Activated CD8-positive, alpha-beta T cell treated with anti-CD3 and anti-CD28 coated beads, Interleukin-2, amount 10 ng/mL, durations not matched to agents 7 days and 5 days (primary cell): ENCODE measurements at places on chromosomes 13 and 19. TPM values are rescaled to one million over a fixed set of nuclear protein-coding genes. Genes with fewer than 3 reads are reported as not detected.

- no peaks in the 10 kb centered on the region for H3K36me3 ChIP-seq
- H3K4me3 ChIP-seq = no peak overlapping the region
- peaks cover 15% of the 10 kb centered on the region for H3K27me3 ChIP-seq
- no peak for DNase-seq
- no peaks in the 10 kb centered on the region for H3K4me1 ChIP-seq
- H3K27ac ChIP-seq = no peak overlapping the region
Measured at GRCh38 chr13:95833719-95834118, 156.8 kb downstream of the DNAJC3 start.

DNA sequence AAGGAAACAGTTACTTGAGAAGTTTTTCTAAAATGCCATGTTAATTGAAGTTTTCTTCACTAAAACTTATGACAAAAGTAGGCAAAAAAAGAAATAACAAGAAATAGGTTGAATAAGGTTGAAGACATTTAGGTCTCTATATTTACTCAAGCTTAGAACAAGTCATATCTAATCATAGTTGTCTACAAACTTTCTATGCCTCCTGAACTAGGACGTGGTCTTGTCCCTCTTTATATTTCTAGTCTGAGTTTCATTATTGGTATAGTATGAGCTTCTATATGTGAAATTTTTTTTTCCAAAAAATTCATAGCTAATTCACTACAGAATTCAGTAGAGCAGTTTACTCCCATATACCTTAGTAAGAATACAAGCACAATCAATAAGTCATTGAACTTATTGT, 836.4 kb downstream of the SLITRK6 start:
- H3K27ac ChIP-seq = no peak overlapping the region
- H3K4me1 ChIP-seq = no peaks in the 10 kb centered on the region
- H3K36me3 ChIP-seq = no peaks in the 10 kb centered on the region

- no peak for DNase-seq
- H3K27ac ChIP-seq = no peak overlapping the region
- no peak overlapping the region for H3K4me3 ChIP-seq
- H3K36me3 ChIP-seq = no peaks in the 10 kb centered on the region
Measured at GRCh38 chr13:44224450-44225149, 149.0 kb upstream of the SERP2 start.

GRCh38 chr19:48799358-48800300, 11.2 kb downstream of the BCAT2 start:
- H3K4me3 ChIP-seq = no peak overlapping the region
- H3K27ac ChIP-seq = no peak overlapping the region
- no peaks in the 10 kb centered on the region for H3K27me3 ChIP-seq
- no peak for DNase-seq
- peaks cover 6% of the 10 kb centered on the region for H3K4me1 ChIP-seq

DNA sequence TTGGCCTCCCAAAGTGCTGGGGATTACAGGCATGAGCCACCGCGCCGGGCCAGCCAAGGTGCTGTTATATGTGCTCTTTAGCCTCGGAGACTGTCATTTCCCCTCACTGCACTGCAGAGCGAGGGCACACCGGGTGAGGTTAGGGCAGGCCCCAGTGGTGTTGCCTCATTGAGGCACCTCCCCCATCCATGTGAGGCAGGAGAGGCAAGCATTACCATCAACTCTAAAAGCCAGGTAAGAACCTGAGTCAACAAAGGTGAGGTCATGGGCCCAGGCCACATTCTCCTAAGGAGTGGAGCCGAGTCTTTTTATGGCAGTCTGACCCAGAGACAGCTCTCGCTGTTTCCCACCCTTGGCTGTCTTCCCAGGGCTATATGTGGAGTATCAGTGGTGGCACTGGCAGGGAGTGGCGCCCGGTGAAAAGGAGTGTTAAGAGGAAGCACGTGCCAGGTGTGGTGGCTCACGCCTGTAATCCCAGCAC, 10.9 kb downstream of the B3GNT8 start:
- no peaks in the 10 kb centered on the region for H3K27me3 ChIP-seq
- no peaks in the 10 kb centered on the region for H3K4me1 ChIP-seq
- no peak overlapping the region for H3K4me3 ChIP-seq
- peaks cover 35% of the 10 kb centered on the region for H3K36me3 ChIP-seq
- no peak overlapping the region for H3K27ac ChIP-seq

GRCh38 chr19:30676990-30677679, 305.0 kb downstream of the ZNF536 start:
- no peaks in the 10 kb centered on the region for H3K27me3 ChIP-seq
- H3K27ac ChIP-seq = no peak overlapping the region
- H3K4me3 ChIP-seq = no peak overlapping the region
- no peak for DNase-seq

DNA sequence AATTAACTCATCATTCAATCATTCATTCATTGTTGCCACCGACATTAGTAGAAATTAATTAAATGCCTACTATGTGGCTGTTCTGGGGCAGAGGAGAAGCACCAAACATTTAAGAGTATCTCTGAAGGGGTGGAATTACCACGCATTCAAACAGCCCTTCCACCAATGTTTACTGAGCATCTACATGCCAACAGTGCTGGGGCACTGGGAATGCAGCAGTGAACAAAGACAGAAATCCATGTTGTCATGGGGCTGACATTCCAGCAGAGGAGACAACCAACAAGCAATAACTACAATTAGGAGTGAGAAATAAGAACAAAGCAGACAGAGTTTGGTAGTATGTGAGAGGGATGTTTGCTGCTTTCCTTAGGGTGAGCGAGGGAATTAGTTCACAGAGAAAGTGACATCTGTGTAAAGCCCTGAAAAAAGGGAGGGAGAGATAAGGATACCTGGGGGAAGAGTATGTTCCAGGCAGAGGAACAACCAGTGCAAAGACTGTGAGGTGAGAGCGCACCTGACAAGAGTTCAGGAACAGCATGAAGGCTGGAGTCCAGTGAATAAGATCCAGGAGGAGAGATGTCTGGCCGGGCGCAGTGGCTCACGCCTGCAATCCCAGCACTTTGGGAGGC, 1.3 kb upstream of the PAK4 start:
- H3K36me3 ChIP-seq = peaks cover 2% of the 10 kb centered on the region
- H3K4me3 ChIP-seq = peak overlapping the region; percentile 29
- no peak for DNase-seq
- H3K27me3 ChIP-seq = peaks cover 2% of the 10 kb centered on the region
- no peak overlapping the region for H3K27ac ChIP-seq
- H3K4me1 ChIP-seq = peaks cover 34% of the 10 kb centered on the region

GRCh38 chr13:61777899-61778298, 362.2 kb upstream of the PCDH20 start:
- no peak overlapping the region for H3K4me3 ChIP-seq
- no peaks in the 10 kb centered on the region for H3K4me1 ChIP-seq
- DNase-seq = no peak
- H3K27ac ChIP-seq = no peak overlapping the region

DNA sequence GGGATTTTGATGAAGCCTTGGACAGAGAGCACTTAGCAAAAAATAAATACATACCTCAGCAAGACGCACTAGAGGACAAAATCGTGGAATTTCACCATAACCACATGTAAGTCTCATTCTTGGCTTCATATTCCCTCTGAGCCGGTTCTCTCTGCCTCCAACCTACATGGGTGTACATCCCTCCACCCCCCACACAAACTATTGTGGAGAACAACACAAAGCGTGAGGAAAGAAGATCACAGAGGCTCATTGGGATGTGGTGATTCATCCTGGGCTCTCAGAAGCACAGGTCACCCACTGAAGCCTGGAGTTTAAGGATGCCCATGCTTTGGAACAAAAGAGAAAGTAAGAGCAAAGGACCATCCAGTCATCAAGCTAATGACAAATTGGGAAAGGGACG, 192.2 kb downstream of the STK24 start:
- H3K27ac ChIP-seq = no peak overlapping the region
- H3K4me1 ChIP-seq = no peaks in the 10 kb centered on the region
- no peak for DNase-seq
- H3K27me3 ChIP-seq = peaks cover 6% of the 10 kb centered on the region
- no peaks in the 10 kb centered on the region for H3K36me3 ChIP-seq

- peaks cover 19% of the 10 kb centered on the region for H3K36me3 ChIP-seq
- peak overlapping the region; percentile 98 for H3K27ac ChIP-seq
- peak overlapping the region; percentile 90 for H3K4me3 ChIP-seq
- DNase-seq = peak; percentile 89
Measured at GRCh38 chr13:46184277-46184699, 2.3 kb upstream of the LCP1 start.

DNA sequence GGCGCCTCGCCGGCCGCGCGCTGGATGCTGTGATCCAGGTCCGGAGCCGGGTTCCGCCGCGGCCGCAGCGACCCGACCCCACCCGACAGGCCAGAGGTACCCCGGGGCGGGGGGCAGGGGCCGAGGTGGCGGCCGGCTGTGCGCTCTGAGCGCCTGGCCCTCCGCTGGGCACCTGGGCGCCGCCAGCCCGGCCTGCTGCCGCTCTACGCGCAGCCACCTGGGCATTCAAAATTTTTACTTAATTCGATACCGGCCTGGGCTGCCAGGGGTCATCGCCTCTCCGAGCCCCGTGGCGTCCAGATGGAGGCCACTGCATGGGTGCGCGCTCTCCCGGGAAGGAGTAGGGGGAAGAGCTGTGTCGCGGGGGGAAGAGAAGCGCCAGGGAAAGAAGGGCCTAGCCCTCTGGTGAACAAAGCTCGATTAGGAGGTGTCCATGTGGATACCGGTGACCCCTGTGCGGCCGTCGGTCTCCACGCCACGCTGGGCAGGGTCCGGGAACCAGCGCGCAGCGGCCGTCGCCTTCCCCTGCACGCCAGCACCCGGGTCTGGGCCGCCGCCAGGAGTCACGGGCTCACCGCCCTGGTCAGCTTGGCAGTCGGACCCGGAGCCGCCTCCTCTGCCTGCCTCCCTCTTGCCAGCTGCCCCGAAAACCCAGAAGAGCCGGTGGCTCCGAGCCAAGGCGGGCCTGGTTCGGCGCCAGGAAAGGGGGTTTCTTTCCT, 666 bp downstream of the BIVM start:
- H3K4me3 ChIP-seq = peak overlapping the region; percentile 87
- H3K36me3 ChIP-seq = peaks cover 14% of the 10 kb centered on the region
- H3K27me3 ChIP-seq = no peaks in the 10 kb centered on the region

GRCh38 chr19:41431426-41432386, 4.5 kb upstream of the B3GNT8 start:
- peak; percentile 48 for DNase-seq
- H3K36me3 ChIP-seq = peaks cover 34% of the 10 kb centered on the region
- peak overlapping the region; percentile 39 for H3K27ac ChIP-seq
- no peak overlapping the region for H3K4me3 ChIP-seq
- H3K4me1 ChIP-seq = peaks cover 41% of the 10 kb centered on the region

GRCh38 chr19:3053218-3053621, 9.1 kb downstream of the TLE5 start:
- H3K27ac ChIP-seq = no peak overlapping the region
- peaks cover 36% of the 10 kb centered on the region for H3K36me3 ChIP-seq
- H3K4me1 ChIP-seq = peaks cover 21% of the 10 kb centered on the region
- no peak overlapping the region for H3K4me3 ChIP-seq
- no peak for DNase-seq

- no peak for DNase-seq
- no peak overlapping the region for H3K27ac ChIP-seq
- H3K27me3 ChIP-seq = peaks cover 2% of the 10 kb centered on the region
- no peaks in the 10 kb centered on the region for H3K4me1 ChIP-seq
- no peak overlapping the region for H3K4me3 ChIP-seq
Measured at GRCh38 chr13:108948251-108948671, 318.9 kb downstream of the MYO16 start.

DNA sequence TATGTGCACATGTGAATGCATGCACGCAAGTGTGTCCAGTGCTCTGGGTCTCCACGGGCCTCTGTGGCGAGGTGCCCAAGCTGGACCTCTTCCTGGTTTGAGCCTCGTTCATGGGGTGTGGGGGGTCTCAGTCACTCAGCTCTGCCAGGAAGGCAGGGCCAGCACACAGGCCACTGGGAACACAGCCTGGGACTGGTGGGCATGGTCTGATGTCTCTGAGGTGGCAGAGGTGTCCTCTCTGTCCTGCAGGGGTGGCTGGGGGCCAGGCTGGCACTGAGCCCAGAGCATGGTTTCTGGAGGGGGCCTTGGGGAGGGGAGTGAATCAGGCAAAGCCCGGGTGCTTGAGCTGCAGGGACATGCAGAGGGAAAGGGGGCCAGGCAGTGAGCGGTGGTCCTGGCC, 9.4 kb downstream of the LRP3 start:
- no peak overlapping the region for H3K27ac ChIP-seq
- no peak overlapping the region for H3K4me3 ChIP-seq
- no peaks in the 10 kb centered on the region for H3K36me3 ChIP-seq
- no peak for DNase-seq
- H3K27me3 ChIP-seq = no peaks in the 10 kb centered on the region
- H3K4me1 ChIP-seq = no peaks in the 10 kb centered on the region

- peak overlapping the region; percentile 70 for H3K27ac ChIP-seq
- DNase-seq = peak; percentile 25
- peaks cover 76% of the 10 kb centered on the region for H3K27me3 ChIP-seq
- peak overlapping the region; percentile 73 for H3K4me3 ChIP-seq
- peaks cover 86% of the 10 kb centered on the region for H3K4me1 ChIP-seq
Measured at GRCh38 chr19:10291554-10292205, 1.9 kb downstream of the ICAM5 start.

- peak overlapping the region; percentile 6 for H3K4me3 ChIP-seq
- H3K27ac ChIP-seq = peak overlapping the region; percentile 77
- DNase-seq = no peak
- H3K27me3 ChIP-seq = no peaks in the 10 kb centered on the region
- peaks cover 58% of the 10 kb centered on the region for H3K4me1 ChIP-seq
Measured at GRCh38 chr13:48158290-48158689, 63.4 kb upstream of the MED4 start.

DNA sequence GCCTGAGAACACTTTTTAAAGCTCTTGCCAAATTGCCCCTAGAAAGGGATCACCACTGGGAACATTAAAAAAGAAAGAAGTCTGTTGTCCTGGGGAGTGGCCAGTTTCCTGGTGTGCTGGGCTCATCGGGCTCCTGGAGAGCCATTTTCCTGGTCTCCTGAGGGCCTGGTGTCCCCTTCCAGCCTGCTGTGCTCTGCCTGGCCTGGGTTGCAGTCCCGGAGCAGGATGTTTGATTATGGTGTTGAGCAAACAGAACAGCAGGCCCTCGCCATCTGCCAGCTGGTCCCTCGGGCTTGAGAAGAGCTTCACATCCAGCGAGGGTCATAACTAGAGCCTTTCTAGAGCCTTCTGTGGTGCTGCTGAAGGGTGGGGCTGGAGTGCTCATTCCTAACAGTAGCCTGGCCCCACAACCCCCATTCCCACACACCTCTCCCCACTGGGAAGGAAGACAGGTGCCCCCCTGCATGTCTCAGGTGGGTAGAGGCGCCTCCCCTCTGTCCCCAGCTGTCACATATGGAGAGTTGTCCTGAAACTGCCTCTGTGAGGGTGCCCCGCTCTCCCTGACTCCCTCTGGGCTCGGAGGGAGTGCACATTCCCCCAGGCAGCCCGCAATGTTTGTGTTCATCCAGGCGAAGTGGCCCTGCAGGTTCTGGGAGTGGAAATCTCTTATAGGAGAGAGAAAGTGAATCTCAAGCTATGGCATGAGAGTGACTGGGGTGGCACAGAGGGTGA, 151.1 kb downstream of the SIPA1L3 start:
- peak overlapping the region; percentile 26 for H3K27ac ChIP-seq
- H3K36me3 ChIP-seq = no peaks in the 10 kb centered on the region
- no peak for DNase-seq
- H3K4me1 ChIP-seq = peaks cover 22% of the 10 kb centered on the region
- no peaks in the 10 kb centered on the region for H3K27me3 ChIP-seq

Gene RYR1
- total RNA-seq = 0.42 TPM

Gene FFAR3
- total RNA-seq = not detected

Gene SPACA6
- total RNA-seq = 2.2 TPM

Gene CYP2A7
- not detected for total RNA-seq

Gene PRKACA
- 72.4 TPM for total RNA-seq

Gene ZNF610
- 1.5 TPM for total RNA-seq

Gene MBD3L2
- total RNA-seq = not detected

Gene UTP14C
- total RNA-seq = 10.5 TPM

Gene SLC6A16
- 3.5 TPM for total RNA-seq

Gene SIGLEC11
- total RNA-seq = not detected
